ENCODE measurements at places on chromosomes 2 and 18.

GRCh38 chr2:49225126-49225525 is 70.8 kb upstream of the FSHR start:
- no peak for DNase-seq

- DNase-seq = no peak
Measured at GRCh38 chr2:28209864-28210263, 182.8 kb upstream of the FOSL2 start.

DNA sequence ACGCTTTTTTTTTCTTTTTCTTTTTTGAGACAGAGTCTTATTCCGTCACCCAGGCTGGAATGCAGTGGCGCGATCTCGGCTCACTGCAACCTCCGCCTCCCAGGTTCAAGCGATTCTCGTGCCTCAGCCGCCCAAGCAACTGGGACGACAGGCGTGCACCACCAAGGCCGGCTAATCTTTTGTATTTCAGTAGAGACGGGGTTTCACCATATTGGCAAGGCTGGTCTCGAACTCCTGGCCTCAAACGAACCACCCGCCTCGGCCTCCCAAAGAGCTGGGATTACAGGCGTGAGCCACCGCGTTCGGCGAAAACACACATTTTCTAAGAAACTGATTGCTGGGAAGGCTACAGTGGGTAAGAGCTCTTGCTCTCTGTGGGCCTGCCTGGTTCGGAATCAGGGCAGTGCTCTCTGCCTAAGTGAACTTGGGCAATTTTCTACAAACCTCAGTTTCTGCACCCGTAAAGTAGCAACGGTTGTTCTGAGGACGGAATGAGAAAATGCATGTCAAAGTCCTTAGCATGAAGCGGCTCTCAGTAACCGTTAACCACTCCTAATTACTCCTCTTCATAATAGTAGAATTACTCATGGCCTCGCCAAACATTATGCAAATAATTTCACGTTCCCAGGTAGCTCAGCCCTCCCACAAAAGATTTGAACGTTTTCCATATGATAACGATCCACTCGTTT is 1.0 kb upstream of the PMAIP1 start:
- DNase-seq = no peak

DNA sequence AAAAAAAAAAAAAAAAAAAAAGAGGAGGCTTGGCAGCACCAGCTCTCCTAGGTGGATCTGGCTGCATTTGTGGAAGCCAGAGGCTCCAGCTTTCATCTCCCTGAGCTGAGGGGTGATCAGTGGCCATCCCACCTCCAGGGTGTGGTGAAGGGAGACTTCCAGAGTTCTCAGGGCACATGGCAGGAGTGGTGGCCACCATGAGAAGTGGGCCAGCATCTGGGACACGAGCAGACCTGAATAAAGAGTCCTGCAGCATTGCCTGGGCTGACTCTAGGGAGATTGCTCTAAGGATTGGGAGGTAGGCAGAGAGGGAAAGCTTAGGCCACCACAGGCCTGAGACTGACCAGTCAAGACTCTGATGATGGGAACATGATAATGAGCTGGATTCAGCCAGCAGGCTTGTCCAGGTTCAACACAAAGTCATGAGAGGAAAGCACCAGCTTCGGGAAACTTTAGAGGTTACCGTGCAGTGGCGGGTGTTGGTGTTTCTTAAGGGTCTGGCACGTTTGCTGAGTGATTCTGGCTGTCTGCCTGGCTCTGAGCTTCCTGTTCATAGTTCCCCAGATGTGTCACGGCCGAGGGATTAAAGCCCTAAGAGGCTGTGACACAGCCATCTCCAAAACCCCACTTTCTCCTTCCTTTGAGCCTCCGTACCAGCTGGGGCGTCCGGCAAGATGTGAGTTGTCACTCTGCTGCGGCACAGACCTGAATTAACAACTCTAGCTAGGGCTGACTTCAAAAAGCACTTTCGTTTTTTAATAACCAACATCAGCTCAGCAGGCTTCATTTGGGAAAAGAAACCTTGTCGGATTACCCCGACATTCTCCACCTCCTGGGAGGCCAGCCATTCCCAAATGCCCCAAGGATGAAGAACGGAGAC is 38.3 kb upstream of the IL1R1 start:
- DNase-seq = peak; percentile 22

- DNase-seq = no peak
Measured at GRCh38 chr2:157887946-157888345, 11.8 kb upstream of the ACVR1 start.

GRCh38 chr18:74950479-74950878 is 258.5 kb downstream of the PTGR3 start:
- DNase-seq = no peak

DNA sequence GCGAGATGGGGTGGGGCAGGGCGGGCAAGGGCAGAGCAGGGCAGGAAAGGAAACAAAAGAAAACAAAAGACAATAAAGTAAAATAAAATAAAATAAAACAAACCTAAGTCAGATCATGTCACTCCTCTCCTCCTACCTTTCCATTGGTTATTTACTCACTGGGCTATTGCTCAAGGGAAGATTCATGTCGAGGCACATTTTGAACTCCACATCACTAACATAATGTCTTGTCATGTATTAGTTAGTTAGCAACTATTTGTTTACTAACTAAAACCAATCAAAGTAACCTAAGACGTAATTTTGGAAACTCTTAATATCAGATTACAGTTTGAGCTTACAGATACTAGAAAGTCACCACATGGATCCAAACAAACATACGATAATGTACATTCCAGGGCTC is 2.2 kb downstream of the C1D start:
- no peak for DNase-seq

GRCh38 chr2:180520206-180520605 is 460.2 kb upstream of the UBE2E3 start:
- no peak for DNase-seq

- no peak for DNase-seq
Measured at GRCh38 chr2:8661736-8662135, 20.1 kb upstream of the ID2 start.

DNA sequence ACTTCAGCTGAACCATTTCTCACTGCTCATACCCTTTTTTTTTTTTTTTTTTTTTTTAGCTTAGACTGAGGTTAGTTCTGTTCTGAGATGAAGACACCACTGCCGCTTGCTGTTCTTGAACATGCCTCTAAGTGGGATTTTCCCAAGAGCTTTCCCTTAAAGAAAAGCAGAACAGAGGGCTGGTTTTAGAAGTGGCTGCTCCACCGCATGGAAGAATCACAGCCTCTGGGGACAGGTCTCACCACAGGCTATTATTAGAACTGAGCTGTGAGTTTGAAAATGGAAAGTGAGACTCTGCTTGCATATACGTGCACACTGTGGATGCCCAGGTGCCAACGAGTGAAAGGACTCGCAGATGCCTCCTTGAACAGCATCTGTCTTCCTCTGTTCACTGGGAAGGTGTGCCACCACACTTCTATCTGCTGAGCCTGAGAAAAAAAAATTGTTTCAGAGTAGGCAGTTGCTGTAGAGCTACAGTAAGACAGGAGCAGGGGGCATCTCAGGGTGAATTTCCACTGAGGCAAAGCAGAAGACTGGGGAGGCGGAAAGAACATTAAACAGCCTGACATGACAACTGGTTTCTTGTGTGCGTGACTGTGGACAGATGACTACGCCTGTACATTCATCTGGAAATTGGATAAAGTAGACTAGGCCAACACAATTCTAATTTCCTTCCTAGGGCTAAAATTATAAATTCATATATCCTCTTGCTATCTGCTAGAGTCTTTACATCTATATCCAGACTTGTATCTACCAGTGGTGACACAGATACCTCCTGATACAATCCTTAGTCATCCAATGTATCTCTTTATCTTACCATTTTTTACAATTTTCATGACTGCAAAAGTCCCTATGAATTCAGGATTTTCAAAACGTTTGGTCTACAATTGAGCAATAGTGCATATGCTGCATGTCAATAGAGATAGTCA is 1045.7 kb upstream of the CELF4 start:
- no peak for DNase-seq

DNA sequence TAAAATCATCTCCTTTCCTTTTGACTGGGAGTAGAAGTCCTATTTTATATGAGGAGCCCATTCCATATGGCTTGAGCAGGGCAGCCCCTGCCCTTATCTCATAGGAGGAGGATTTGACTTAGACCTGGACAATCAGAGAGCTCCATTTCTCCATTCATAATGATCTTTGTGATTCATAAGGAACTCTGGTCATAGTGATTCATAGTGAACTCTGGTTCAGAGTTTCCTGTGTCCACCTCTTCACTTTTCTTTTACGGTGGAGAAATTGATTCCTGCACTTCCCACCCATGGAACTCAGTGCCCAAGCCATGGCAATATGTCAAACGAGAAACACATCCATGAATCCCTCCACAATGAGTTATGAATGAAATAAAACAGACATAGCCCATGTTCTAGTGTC is 12.8 kb upstream of the MYO3B start:
- DNase-seq = no peak

DNA sequence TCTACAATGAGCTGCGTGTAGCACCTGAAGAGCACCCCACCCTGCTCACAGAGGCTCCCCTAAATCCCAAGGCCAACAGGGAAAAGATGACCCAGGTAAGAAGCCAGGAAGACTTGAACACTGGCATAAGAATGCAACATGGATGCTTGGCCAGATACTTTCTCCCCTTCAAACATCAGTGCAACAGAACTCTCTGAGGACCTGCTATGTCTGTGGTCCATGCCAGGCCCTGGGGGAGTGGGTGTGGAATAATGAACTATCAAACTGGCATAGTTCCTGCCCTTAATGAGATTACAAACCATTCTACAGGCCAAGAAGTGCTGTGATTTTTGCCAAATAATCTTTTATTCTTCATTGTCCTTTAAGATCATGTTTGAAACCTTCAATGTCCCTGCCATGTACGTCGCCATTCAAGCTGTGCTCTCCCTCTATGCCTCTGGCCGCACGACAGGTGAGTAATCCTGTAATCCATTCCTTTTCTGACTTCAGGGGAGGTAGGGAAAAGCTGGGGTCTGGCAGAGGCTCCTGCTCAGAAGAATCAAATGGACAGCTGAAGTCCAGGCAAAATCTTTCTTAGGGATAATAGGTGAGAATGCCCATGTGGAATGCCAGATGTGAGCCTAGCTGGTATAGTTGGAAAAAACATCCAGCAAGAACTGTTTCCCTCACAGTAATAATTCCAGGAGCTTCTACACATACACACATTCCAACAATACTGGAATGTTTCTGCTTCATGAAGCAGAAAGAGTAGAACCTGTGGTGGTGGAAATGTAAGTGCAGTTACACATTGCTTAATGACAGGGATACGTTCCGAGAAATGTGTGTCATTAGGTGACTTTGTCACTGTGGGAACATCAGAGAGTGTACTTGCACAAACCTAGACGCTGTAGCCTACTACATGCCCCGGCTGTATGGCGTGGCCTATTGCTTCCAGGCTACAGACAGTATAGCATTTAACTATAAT is 16.2 kb downstream of the ACTG2 start:
- no peak for DNase-seq

- DNase-seq = no peak
Measured at GRCh38 chr18:23992089-23992940, 22.2 kb upstream of the TTC39C start.

- DNase-seq = no peak
Measured at GRCh38 chr2:221494556-221494955, 77.5 kb downstream of the EPHA4 start.

- no peak for DNase-seq
Measured at GRCh38 chr2:201883606-201884369, 77.5 kb downstream of the CDK15 start.

GRCh38 chr2:120360307-120360855 is 14.4 kb downstream of the INHBB start:
- DNase-seq = no peak
